Stromal cell of bone marrow (primary cell): ENCODE measurements at places on chromosomes 2 and 18.
A peak's percentile ranks its signal among the peaks of the same experiment; 100 is the strongest.

DNA sequence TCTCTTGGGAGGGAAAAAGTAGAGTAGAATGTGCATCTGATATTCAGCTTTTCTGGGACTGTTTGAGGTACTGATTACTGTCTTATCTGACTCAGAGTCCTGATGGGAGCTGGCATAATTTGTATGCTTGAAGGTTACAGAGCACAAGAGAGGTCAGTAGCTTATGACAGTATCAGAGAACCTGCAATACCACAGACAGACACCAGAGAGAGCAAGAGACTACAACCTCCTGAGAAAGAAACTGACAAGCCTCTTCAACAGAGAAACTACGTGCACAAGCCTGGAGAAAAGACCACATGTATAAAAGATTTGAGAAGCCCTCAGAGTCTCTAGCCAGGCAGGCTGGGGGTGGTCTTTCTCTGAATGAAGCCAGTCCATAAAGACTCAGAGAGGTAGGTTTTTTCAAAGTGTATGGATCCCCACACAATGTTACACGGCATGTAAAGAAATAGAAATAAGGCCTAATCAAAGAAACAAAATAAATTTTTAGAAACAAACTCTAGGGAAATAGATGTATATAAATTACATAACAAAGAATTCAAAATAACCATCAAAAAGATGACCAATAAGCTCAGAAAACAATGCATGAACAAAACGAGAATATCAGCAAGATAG, 568.3 kb downstream of the LRRTM4 start:
- peak; percentile 19 for DNase-seq

GRCh38 chr2:117958186-117958585, 55.7 kb downstream of the CCDC93 start:
- peak; percentile 63 for DNase-seq

DNA sequence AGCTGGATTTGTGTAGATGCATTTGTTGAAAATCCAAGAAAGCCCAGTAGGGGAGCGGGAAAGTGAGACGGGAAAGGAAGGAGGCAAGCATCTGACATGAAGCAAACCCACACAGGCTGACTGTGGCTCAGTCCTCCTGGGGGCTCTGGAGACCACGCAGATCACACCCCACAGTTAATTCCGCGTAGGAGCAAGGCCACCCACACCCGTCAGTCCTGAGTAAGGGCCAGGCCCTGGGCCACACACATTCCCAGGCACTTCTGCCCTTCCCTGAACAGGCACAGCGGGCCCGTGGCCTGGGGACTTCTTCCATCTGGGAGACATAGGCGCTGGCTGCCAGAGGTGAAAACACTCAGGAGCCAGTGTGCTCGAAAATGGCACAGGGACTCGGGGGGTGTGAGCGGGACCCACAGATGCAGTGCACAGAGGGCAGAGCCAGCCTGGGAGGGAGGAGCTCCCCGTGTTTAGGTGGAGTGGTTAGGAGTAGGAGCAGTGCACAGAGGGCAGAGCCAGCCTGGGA, 19.4 kb upstream of the PRLH start:
- no peak for DNase-seq

GRCh38 chr2:10575609-10576280, 114.0 kb downstream of the NOL10 start:
- DNase-seq, result peak; percentile 46

GRCh38 chr2:199261239-199261638, 196.5 kb downstream of the SATB2 start:
- DNase-seq, result peak; percentile 73

DNA sequence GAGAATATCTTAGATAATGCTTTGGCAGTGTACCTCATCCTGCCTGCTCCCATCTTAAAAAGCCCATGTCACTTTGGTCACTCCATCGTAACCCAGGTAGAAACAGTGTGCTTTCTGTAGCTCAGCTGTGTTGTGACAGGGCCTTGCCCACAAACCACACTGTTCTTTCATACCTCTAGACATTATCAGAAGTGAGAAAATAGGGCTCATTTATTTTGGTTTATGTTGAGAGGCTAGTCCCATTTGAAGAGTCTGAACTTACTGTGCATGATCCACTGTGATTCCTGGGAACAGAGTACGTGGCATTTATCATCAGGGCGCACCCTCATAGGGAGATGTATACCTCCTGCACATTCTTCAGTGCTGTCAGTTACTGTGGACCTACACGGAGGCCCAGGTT, 69.7 kb downstream of the FEZ2 start:
- no peak for DNase-seq

DNA sequence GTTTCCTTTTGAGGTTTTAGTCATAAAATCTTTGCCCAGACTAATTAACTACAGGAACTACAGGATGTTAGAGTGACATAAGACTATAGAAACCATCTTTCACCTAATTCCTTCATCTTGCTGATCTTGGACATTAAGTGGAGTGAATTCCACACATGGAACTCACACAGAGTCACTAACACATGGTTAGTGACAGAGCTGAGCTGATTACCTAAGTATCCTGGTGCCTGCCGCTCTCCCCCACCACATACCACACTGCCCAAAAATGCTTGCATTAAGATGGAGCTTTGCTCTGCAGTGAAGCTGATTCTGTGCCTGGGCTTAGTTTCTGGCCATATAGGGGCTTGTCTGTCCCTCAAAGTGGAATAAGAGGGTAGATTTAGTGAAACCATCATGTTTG, 332.9 kb upstream of the NT5C1B start:
- DNase-seq, result no peak

GRCh38 chr2:60855989-60856669, 25.2 kb upstream of the REL start:
- DNase-seq, result no peak

DNA sequence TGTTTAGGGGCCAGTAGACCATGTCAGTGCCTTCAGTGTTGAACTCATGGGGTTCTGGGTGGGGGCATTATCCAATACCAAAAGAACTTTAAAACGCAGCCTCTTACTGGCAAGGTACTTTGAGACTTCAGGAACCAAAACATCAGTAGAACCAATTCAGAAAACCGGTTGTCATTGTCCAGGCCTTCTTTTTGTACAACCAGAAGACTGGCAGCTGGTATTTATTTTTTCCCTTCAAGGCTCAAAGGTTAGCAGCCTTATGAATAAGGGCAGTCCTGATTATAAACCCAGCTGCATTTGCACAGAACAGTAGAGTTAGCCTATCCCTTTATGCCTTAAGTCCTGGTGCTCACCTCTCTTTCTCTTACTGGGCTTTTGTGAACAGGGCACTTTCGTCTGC, 113.8 kb upstream of the EML6 start:
- no peak for DNase-seq
